ENCODE measurements at places on chromosomes 3 and 15.

DNA sequence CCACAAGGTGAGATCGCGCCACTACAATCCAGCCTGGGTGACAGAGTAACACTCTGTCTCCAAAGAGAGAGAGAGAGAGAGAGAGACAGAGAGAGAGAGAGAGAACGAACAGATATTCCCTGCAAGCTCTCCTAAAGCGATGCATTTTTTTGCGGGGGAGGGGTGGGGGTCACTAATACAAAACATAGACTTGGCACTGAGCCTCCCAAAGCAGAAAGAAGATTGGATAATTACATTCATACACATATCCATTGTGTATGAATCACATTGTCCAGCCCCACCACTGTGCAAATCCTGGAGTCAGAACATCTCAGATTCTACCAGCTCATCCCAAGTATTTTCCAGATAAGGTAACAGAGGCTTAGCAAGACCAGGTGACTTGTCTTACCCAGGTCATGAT is 459.9 kb downstream of the MAGI1 start:
- no peak for DNase-seq

- DNase-seq: no peak
Observed at GRCh38 chr3:17143893-17144664, 259.3 kb downstream of the PLCL2 start.

DNA sequence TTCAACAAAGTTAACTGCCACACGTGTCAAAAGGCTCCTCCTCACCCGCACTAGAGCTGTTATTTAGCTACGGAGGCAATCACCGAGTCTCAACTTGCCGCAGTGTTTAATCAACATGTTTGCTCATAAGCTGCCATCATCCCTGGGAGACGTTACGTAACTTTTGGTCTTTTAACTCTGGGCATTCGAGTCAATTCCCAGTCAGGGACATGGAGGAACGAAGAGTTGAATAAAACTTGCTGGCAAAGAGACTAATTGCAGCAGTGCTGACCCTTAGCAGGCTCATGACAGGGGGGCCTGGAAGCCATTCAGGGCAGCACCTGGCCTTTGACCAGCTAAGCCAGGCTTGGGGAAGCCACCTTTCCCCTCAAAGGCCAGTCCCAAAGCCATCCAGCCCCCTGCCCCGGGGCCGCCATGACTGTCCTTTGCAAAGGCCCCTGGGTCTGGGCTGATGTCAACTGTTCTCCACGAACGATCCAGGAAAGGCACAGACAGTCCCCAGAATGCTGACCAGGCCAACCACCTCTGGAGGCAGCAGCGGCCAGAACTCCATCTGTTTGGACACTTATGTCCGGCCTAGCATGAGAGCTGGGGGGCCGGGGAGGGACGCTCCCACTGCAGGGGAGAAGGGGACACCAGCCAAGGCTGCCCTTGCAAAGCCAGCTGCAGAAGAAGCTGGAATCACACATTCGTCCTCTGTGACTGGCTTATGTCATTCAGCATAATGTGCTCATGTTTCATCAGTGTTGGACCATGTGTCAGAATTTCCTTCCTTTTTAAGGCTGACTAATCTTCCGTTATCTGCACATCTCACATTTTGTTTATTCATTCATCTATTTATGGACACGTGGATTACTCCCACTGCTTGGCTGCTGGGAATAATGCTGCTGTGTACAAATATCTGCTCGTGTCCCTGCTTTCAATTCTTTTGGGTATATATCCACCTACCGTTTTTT is 43.7 kb downstream of the PCSK6 start:
- no peak for DNase-seq

DNA sequence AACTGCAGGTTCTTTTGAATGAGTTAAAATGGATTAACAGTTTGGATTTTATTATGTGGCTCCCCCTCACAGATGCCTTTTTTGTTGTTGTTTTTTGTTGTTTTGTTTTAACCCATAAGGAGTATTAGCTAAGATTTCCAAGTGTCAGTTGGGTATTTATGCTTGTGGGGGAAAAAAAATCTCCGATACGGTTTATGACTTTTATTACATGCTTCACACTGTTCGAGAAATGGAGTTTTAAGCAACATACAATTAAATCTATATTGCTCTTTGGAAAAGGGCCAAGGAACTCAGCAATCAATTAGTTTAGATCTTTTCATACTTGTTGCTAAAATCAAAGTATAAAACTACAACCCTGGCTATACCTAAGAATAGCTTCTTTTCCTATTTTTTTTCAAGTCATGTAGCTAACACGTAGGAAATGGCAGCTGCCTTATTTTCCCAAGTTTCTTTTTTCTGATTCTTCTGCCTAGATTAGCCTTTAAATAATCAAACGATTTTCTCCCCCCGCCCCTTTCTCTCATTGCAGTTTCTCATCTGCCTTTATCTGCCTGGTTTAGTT is 16.0 kb downstream of the NR2F2 start:
- DNase-seq: no peak

- DNase-seq: no peak
Observed at GRCh38 chr3:189167027-189167766, 4.6 kb upstream of the TPRG1 start.

DNA sequence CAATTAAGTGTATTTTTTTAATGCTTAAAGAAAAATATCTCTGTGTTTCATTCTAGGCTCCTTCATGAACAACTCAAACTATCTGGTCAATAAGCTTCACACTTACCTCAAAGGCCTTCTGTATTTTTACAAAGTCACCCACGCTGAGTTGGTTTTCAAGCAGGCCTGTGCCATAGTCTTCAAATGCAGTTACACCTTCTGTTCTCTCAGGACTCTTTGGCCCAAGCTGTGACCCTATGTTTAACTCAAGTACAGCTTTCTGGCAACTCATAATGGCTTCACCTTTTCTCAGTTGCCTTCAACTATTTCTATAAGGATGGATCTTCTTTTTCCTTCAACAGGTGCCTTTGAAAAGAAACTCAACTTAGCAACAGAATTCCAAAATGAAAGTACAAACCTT is 587 bp downstream of the WDR49 start:
- DNase-seq: no peak

DNA sequence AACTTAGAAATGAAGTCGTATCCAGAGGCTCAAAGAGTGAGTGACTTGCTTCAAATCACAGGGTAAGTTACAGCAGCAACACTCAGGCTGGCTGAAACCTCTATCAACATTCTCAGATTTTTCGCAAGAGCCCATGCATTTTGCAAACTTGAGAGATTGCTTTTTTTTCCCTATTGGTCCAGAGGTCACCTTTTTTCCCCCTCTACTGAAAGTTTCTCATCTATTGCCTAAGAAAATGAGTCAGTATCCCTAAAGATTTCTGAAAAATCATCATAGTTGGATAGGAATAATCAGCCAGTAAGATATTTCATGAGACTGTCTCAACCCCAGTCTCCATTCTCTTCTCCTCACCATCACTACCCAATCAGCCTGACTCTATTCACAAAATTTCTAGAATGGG is 410.6 kb downstream of the FOXP1 start:
- DNase-seq: no peak

DNA sequence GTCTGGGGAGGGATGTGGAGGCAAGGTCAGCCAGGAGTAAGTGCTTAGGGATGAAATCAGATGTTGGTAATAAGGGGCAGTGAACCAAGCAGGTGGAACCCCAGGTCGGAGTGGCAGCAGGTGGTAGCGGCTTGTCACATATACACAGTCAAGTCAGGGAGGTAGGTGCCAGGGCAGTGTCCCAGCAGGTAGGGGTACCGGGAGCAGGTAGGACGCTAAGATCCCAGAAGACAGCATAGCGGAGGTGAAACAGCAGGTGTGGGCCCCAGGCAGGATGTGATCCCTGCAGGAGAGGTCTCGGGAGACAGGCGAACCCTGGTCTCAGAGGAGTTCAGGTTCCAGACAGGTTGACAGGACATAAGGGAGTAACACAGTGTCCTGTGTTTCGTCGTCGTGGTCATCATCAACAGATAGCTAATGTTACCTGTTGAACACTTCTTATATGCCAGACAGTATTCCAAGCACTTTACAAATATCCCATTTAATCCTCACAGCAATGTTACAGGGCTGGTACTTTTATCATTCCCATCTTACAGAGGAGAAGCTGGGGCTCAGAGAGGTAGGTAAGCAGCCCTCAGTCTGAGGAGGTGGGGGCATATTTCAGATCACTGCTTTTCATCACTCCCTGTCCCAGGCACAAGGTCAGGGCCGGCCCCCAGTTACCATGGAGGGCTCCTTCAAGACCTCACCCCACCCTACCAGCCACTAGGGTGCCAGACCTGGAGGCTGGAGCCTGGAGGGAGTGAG is 241.6 kb downstream of the UACA start:
- DNase-seq: no peak

DNA sequence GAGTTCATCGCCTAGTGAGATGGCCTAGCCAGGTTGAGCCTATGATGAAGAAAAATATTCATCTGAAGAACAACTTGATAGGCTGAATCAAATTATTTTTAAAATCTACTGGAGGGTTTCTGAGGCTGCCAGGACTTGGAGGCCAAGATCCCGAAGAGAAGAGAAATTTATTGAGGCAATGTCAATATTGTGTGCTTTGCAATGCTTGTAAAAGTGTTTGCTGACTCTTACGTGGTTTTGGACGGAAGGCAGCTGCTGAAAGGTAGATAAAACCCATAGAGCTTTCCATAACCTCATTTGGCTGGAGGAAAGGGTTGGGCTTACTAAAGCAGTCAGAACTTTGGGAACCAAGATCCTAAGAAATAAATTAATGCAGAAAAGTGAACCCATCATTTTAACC is 361.0 kb upstream of the IL12A start:
- no peak for DNase-seq
